ENCODE measurements at places on chromosomes 3 and 15.

- no peak for DNase-seq
These were observed 594 bp upstream of the ICE2 start for GRCh38 chr15:60479361-60480110.

DNA sequence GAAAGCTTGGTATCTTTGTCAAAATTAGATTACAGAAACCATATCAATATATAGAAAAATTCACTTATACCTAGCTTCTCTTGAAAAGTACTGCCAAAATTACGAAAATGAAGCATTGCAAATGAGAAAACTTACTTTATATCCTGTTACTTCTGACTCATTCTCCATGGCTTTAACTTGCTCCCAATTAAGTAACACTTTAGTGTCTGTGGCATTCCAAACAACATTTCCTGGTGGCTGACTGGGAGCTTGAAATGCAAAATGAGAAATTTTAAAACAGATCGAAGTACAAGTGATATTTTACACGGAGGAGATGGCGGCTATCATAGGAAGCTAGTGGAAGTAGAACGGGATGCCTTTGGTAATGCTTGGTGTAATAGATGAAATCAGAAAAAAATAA, 347.3 kb downstream of the CNTN3 start:
- no peak for DNase-seq

GRCh38 chr3:134743006-134743405, 52.1 kb upstream of the EPHB1 start:
- DNase-seq = no peak

DNA sequence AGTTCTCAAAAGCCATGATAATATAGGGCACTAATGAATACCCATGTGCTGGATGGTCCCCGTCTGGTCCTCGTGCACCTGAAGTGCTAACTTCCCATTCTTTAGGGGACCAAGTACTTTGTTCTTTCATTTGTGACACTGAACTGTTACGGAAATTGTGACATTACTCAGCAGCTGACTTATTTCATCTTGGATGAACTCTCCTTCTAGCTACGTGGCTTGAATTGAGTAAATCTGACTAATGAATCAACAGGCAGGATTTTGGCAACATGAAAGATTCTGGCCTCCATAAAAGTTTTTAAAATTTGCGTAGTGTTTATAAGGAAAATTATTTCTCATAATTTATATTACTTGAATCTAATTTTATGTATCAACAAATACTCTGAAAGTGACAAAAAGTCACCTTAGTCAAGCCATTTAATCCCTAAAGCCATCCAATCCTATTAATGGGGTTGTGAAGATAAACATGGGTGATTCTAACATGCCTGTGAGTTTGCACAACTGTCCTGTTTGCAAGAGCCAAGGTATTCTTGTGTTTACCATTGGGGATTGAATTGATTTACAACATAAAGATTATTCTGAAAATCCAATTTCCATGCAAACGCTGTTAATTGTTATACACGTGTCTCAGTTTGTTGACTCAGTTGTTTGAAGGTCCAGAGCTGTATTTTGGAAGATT, 119.9 kb downstream of the AGBL1 start:
- no peak for DNase-seq

- no peak for DNase-seq
These were observed 40.8 kb downstream of the TM4SF18 start for GRCh38 chr3:149292666-149293065.

DNA sequence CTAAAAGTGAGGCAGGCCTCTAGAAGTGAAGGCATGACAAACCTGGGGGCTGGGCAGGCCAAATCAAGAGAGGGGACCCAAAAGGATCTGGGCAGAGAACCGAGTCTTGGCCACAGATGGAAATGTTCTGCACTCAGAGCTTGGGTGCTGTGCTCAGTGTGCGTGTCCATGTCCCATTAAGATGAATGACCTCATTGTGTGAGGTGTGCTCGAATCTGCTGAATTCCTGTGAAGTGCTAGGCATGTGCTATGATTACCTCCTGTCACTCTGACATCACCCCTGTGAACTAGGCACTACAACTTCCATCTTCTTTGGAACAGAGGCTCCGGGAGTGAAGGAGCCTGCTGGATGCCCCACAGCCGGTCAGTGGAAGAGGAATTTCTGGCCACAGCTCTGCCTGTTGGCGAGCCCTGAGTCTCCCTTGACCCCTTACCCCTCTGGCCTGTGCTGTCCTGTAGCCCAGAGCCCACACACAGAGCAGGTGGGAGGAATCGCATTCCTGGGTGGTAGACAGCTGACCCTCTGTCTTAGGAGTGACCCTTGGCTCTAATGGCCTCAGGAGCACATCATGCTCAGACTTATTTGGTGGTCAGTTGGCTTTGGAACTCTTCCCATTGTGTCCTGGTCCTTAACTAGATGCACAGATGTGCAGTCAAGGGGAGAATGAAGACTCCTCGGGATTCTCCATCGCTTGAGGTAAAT, 67.6 kb upstream of the CTDSPL start:
- no peak for DNase-seq

DNA sequence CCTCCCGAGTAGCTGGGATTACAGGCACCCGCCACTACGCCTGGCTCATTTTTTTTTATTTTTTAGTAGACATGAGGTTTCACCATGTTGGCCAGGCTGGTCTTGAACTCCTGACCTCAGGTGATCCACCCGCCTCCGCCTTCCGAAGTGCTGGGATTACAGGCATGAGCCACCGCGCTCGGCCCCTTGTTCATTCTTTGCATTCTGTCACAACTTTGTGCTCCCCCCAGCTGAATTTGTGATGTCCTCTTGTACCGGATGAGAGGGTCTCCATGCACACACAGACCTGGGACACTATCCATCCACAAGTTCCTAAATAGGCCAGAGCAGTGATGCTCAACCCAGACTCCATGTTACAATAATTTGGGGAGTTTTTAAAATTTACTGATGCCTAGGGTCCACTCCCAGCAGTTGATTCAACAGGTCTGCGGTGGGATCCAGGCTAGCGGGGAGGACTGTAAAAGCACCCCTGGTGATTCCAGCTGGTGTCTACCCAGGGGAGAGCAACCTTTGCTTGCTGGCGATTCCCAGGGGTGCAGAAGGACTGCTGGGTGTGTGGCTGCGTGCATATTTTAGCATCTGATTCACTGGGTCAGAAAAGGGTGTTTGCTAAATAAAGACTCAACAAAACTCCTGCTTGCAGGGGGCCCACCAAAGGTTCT, 1.0 kb downstream of the RASSF1 start:
- no peak for DNase-seq

GRCh38 chr3:51830345-51830744, 31.1 kb upstream of the IQCF2 start:
- DNase-seq = no peak

DNA sequence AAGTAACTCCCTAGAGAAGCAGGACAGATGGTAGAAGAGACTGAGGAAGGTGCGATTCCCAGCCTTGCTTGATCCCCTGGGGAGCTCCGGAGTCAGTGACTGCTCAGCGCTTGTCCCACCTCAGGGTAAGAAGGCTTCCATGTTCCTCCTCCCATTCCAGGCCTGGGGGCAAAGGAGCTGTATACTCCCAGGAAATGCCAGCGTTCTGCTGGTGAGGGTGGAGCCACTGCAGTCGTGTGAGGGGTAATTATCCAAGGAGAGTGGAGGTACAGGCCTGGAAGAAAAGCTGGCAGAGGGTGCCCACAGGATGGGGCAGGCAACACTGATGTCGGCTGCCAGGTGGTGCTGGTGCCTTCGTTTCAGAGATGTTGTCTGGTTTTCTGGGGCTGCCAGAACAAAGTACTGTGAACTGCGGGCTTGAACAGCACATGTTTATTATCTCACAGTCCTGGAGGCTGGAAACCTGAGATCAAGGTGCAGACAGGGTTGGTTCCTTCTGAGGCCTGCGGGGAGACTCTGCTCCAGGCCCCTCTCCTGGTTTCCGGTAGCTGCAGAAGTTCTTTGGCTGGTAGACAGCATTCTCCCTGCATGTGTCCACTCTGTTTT, 12.1 kb upstream of the APBA2 start:
- DNase-seq = no peak

DNA sequence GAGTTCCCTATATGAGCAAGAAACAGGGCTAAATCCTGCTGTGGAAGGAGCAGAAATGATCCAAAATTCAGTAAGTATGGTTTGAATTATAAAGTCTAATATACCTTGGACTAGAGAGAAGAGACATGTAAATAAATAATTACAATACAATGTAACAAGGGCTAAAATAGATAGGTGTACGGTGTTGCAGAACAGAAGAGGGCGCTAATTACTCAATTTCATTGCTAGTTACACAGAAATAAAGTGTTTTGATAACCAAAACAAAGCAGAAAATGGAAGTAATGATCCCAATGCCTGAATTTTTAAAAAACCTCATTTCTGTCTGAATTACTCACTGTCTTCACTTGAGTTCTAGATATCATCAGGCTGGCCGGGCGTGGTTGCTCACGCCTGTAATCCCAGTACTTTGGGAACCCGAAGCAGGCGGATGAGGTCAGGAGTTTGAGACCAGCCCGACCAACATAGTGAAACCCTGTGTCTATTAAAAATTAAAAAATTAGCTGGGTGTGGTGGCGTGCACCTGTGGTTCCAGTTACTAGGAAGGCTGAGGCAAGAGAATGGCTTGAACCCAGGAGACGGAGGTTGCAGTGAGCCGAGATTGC, 8.3 kb upstream of the PLCH1 start:
- DNase-seq = no peak

DNA sequence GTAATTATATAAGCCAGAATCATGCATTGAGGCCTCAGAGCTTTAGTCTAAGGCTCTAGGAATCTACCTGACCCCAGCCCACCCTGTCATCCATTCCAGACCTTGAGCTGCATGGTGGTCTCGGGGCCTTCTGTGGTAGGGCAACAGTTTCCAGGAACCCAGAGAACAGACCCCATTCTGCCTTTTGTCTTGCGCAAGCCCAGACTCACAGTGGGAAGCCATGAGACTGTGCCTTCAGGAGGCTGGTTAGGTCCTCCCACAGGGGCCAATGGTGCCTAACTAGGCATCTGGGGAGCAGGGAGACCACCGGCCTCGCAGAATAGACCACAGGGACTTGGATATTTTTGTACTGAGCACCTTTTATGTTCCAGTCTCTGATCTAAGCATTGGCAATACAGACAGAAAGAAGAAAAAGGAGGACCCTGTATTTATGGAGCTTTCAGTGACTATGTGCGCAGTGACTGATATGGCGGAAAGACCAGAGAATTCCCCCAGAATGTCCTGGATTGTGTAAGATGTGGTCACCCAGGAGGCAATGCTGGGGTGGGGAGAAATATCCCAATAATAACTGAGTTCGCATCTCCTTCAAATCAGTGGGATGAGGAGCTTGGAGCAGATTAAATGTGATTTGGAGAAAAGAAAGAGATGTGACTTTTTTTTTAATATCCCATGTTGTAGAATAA, 40.1 kb downstream of the MCF2L2 start:
- no peak for DNase-seq

GRCh38 chr3:125051205-125051604, 4.6 kb downstream of the HEG1 start:
- DNase-seq = no peak

- DNase-seq = no peak
These were observed 369.2 kb upstream of the MCTP2 start for GRCh38 chr15:93861956-93862741.

DNA sequence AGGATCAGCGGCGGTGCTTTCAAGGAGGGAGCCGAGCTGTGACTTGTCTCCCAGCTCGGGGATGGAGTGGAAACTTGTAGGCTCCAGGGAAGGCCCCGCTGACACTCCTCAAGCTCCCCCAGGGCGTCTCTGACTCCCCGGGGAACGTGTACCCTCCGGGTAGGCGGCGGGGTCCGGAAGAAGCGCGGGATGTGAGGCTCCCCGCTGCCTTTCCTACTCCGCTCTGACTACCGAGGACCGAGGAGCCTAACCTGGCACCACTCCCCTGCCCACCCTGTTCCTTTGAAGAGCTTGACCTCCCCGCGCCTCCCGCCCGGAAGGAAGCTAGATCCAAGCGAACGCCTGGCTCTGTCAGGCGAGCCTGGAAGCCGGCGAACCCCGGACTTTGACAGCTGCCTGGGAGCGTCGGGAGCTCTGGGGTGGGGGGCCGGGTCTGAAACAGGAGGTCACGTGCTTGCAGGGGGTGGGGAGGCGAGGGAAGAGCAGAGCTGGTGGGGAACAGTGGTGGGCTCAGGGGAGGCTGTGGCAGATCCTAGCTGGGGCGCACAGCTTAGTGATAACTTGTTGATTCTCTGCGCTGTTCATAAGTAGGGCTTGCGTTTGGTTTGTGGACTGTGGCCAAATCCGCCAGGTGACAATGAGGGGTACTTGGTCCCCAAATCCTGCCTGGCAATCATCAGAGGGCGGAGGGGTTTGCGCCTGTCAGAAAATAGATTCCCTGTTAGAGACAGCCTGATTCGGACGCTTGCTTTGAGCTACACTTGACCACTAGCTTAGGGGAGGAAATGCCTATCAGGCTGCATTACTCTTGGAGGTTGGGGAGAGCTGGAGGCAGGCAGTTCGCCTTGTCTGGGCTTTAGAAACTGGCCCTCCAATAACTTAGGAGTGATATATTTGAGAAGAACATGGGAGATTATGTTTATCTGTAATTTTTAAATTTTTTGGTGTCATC, 1.2 kb downstream of the CLSTN2 start:
- DNase-seq = no peak

GRCh38 chr3:69338911-69339310, 47.0 kb downstream of the FRMD4B start:
- no peak for DNase-seq

DNA sequence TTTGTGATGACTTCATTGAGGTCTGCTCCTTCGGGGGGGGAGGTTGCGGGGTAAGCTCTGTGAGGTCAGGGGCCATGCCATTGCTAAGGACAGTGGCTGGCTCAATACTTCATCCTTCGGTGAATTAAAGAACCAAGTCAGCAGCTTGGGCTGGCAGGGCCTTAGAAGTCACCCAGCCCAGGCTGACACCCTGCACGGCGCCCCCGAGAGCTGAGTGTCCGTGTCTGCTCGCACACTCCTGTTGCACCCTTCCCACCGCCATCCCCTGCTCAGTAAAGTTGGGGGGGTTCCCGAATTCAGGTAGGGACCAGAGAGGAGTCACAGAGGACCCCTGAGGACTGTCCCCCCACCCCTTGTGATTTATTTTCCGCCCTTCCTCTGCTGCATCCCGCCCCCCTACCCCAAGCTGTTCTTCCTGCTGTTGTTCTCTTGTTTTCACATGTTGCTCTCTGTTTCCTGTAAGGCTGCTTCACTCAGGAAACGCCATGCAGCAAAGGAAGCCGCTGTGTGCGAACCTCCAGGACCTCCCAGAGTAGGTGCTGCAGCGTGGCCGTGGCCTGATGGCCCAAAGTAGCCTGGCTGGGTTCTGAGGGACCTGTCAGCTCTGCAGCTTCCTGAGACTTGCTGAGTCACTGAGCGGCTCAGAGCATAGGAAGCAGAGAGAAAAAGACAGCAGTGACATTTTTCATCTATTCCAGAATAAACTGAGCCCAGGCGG, 14.4 kb downstream of the EFCC1 start:
- DNase-seq = no peak
